ENCODE measurements at places on chromosomes 2 and 18. TPM values are rescaled to one million over a fixed set of nuclear protein-coding genes. Genes with fewer than 3 reads are reported as not detected.

DNA sequence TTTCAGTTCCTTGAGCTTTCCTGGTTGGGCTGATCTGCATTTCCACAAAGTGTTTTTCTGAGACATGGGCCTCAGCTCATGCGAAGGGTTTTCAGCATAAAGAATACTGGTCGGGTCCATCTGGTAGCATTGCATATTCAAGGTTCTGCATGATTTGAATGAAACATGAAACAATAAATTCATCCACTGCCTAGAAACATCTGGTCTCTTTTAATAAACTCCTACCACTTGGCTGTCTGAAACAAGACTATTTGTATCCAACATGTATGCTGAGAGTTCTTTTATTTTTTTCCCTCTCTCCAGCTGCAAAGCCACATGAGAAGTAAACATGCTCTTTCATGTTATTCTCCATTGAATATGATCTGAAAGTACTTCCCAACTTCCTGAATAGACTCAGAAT lies 314.9 kb upstream of the SOX11 start:
- DNase-seq = no peak

- DNase-seq = no peak
Measured at GRCh38 chr18:1530650-1531049, 626.0 kb downstream of the ADCYAP1 start.

ALLC gene
- total RNA-seq = not detected

- no peak for DNase-seq
Measured at GRCh38 chr2:18487106-18487913, 73.1 kb downstream of the RDH14 start.

- DNase-seq = no peak
Measured at GRCh38 chr2:95281071-95281470, 6.8 kb downstream of the PROM2 start.

GRCh38 chr2:26577442-26578112 lies 63.6 kb downstream of the CIB4 start:
- DNase-seq = peak; percentile 78

DHRS9 gene
- total RNA-seq = not detected

- DNase-seq = no peak
Measured at GRCh38 chr2:65778137-65778536, 345.7 kb upstream of the SPRED2 start.

- peak; percentile 5 for DNase-seq
Measured at GRCh38 chr18:62450546-62451410, 72.0 kb upstream of the ZCCHC2 start.

NEMP2 gene
- total RNA-seq = 19.5 TPM

- no peak for DNase-seq
Measured at GRCh38 chr2:217876253-217876570, 126.6 kb downstream of the TNS1 start.

GRCh38 chr2:195759877-195760276 lies 102.9 kb downstream of the SLC39A10 start:
- DNase-seq = no peak

MAP4K3 gene
- total RNA-seq = 6.5 TPM

LRP1B gene
- not detected for total RNA-seq

DNA sequence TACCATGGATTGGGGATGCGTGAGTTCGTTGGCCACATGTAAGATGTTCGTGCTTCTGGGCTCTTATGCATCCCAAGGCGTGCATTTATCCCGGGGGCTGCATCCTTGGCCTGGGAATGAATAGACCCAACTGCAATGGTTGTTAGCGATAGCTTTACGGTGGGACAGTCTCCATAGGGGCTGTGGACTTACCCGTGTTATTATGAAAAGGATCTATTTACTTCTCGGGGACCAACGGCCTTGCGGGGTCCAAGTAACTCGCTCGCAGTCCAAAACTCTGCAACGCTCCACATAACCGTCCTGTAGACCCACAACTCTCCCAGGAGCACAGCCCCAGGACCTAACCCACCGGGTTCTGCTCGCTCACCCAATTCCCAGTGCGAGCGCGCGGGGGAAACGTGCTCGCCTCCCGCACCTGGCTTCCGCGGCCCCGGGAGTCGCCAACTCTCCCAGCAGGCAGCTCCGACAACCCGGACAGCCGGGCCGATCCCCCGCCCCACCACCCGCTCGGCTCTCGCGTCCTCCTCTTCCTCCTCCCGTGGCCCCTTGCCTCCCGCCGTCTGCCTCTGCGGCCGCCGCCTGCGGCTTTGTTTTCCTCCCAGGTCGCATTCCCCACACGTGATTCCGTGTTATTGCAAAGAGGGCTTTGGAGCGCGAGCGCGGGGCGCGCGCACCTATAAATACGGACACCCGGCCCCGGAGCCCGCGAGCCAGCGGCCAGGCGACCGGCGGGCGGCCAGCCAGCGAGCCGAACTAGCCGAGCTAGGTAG lies at the start of gene CABLES1:
Gene CABLES1 (plus strand): TSS at position 706 of the 770 bp plus-strand sequence. CDS start 278 bp downstream, outside the sequence.
- peak; percentile 23 for DNase-seq

- no peak for DNase-seq
Measured at GRCh38 chr2:66456183-66457041, 21.5 kb downstream of the MEIS1 start.

GRCh38 chr2:44537264-44537663 lies 175.5 kb downstream of the CAMKMT start:
- DNase-seq = no peak

DNA sequence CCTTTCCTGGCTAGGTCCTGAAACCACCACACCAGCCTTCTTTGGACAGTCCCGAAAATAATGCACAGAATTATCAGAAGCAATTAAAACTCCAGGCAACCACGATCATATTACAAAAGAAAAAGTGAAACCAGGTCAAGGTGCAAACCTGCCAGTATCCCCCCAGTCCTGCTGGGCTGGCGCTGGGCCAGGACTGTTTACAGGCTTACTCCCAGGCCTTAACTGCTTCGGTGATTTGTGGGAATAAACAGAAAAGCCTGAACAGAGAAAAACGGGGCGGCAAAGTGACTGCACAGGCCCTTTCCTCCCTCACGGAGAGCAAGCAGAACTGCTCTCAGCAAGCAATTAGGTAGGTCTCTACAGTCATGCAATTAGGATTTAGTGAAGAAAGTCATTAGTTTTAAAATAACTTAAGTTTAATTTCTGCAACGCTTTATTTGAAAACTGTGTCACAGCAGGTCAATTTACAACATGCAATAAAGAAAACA lies 1.3 kb downstream of the HDAC4 start:
- DNase-seq = peak; percentile 56

- DNase-seq = no peak
Measured at GRCh38 chr18:48667276-48668254, 128.7 kb downstream of the CTIF start.

DNA sequence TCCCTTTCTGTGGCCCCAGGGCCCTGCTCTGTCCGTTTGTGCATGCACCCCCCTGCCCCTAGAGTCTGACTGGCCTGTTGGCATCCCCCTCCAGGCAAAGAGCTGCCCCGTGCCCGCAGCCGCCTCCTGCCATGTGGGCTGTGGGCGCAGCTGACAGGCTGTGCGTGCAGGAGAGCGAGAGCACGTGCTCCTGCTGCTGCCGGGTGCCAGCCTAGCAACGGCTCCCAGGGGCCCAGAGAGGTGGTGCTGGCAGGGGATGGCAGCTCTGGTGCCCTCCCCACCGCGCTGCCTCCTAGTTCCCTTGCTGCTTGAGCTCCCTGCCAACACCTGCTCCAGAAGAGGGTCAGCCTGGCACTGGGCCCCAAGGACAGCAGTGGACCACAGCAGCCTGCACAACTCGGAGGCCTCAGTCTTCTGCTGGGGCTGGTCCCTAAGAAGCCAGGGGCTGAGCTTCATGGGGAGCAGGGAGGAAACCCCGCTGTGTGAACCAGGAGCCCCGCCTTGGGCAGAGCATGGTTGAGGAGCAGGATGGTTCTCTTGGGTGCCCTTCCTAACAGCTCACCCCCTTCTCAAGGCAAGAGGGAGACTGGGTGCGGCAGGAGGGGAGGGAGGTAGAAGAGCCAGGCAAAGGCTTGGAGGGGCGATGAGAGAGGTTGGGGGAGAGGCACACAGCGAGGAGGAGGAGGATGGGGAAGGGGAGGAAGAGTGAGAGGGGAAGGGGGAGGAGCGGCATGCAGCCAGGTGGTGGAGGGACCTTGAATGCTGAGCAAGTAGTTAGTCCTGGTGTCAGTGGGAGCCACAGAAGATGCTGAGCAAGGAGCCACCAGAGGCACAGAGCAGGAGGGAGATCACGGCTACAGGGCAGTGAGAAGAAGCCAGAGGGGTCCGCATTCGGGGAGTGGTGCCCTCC lies 23.8 kb upstream of the PTMA start:
- DNase-seq = no peak

GRCh38 chr2:171383134-171383533 lies 50.7 kb downstream of the METTL8 start:
- no peak for DNase-seq

- DNase-seq = no peak
Measured at GRCh38 chr2:124589971-124590370, 564.9 kb downstream of the CNTNAP5 start.

GRCh38 chr2:196719110-196719872 lies 79.8 kb downstream of the CCDC150 start:
- DNase-seq = no peak

GRCh38 chr2:32617599-32618189 lies 10.2 kb upstream of the TTC27 start:
- DNase-seq = no peak

TFCP2L1 gene
- not detected for total RNA-seq

DNA sequence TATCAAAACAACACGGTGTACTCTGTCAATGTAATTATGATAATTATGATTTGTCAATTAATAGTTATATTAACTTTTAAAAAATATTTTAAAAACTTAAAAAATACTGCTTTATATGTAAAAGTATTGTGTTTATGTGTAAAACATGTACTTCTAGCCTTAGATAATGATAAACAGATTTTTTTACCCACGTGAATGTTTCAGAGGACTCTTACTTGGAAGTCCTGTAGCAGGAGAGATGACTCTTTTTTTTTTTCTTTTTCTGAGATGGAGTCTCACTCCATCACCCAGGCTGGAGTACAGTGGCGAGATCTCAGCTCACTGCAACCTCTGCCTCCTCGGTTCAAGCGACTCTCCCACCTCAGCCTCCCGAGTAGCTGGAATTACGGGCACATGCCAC lies 6.2 kb upstream of the MTCL1 start:
- no peak for DNase-seq

DNA sequence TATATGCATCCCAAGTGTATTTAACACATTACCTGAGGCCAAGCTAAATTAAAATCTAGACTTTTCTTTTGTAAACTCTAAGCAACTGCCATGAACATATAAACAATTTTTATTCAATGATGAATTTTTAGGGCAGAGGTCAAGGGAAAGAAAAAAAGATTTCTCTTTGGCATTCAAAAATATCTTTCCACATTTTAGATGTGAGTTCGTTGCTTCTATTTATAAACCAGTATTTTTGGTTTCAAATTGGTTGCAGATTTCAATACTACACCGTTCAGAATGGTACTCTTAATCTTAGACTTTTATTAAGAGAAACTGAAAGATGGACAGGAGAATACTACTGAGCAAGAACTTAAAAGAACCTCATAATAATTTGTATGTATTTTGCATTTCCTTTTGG lies 293.6 kb upstream of the CCDC68 start:
- no peak for DNase-seq

DNA sequence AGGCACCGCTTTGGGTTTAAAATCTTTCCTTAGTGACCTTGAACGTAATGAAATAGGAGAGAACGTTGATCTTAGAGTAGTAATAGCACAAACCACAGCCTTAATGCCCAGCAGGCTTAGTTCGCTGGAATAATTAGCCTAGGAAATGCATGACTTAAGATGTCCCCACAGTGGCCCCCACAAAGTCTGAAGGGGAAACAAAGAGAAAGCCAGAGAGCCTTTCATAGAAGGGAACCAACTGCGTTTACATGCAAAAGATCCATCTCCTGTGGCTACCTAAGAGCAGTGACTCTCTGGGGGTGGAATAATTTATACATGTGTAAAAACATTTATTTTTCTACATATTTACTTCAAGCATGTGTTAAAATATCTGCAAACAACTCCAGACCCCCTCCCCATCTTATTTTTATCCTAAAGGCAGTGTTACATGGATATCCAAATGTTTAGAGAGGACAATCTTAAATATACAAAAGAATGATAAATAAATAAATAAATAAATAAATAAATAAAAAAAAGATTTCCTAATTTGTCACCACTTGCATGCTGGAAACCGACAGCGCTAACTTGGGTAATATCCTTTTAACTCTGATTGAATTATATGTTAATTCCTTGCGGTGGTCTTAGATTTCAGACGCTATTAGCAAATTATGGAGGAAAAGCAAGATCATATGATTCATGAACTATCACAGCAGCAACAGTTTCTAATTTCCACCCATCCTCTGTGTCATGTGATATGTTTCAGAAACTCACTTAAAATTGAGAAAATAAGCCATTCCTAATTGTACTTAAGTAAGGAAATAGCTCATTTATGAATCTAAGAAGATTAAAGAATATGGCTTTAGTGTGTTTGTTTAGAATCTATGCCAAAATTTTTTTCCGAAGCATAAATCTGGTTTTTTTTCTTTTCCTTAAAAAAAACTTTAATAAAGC lies 23.4 kb upstream of the CYP1B1 start:
- DNase-seq = no peak

DNA sequence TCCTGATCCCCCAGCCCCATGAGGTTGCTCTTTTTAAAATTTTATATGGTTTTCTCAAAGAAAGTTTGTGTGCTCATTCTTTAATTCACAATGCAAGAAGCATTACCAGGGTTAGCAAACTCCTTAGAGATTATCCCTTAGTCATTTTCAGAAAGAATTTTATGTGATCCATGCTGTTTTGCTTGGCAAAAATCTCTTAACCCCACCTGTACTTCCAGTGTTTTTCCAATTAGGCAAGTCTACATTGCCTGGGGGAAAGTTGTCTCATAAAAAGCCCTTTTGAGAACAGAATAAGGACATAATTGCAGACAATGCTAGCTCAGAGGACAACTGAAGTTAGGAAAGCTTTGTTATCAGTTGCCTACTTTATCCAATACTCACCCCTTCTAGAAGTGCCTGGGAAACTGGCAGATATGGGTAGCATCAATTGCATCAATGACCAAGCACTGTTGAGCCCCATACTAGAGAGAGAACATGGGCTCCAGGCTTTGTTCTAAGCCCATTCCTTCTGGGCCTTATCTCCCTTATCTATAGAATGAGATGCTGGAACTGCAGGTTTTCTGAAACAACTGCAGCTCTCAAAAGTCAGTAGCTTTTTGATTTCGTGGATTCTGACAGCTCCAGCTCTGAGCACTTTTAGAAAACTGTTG lies 265.9 kb upstream of the SPHKAP start:
- no peak for DNase-seq

- no peak for DNase-seq
Measured at GRCh38 chr18:34858188-34858587, 148.1 kb downstream of the DTNA start.

NOSTRIN gene
- not detected for total RNA-seq

- DNase-seq = no peak
Measured at GRCh38 chr2:215145611-215146010, 7.2 kb upstream of the ABCA12 start.

- DNase-seq = no peak
Measured at GRCh38 chr2:188572592-188572991, 280.9 kb downstream of the GULP1 start.

ZNF2 gene
- total RNA-seq = 6.5 TPM

- DNase-seq = no peak
Measured at GRCh38 chr2:194494401-194494800, 1162.6 kb upstream of the SLC39A10 start.

GRCh38 chr18:33817096-33817495 lies 239.1 kb downstream of the ASXL3 start:
- no peak for DNase-seq

Data from activated CD8-positive, alpha-beta T cell treated with anti-CD3 and anti-CD28 coated beads for 36 hours (primary cell).